ENCODE measurements at places on chromosomes 7 and 10.

DNA sequence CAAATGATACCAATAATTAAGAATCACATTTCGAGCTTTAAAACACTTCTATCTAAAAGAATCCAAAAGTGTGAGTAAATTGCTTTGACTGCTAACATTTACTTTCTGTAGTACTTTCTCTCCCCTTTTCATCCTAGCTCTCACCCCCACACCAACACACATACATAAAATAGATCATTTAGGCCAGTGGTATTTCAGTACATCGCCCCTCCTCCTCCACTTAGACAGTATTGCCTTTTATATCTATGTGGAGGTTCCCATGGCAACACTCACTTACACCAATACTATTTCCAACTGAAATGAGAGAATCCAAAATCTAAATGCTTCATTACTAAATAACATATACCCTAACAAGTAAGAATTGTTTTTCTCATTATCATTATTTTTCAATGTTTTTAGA, 58.9 kb downstream of the HIBADH start:
- DNase-seq: no peak

DNA sequence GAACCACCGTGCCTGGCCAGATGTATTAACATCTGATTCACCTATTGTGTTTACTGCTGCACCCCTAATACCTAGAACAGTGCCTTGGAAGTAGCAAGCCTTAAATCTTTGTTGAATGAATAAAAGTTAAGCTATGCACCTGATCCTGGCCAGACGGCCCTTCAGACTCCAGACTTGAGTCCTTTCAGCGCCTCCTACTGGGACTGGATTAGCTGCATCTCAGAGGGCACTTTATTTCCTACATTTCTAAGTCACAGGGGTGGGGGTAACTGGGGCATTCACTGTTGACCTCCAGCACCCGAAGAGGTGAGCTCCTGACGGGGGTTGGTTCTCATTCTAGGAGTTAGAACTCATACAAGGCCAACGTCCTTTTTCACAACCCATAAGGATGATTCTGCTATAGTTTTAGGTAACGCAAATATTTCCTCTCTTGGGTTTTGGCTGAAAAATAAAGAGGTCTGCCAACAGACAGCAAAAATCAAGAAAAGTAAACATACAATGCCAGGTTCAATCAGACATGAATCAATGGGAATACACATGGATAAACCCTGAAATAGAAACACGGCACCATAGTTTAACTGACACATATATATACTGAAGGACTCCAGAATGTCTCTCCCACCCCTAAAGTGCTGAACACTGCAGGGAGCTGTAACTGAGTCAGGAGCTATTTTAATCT, 48.0 kb upstream of the DLG5 start:
- no peak for DNase-seq

DNA sequence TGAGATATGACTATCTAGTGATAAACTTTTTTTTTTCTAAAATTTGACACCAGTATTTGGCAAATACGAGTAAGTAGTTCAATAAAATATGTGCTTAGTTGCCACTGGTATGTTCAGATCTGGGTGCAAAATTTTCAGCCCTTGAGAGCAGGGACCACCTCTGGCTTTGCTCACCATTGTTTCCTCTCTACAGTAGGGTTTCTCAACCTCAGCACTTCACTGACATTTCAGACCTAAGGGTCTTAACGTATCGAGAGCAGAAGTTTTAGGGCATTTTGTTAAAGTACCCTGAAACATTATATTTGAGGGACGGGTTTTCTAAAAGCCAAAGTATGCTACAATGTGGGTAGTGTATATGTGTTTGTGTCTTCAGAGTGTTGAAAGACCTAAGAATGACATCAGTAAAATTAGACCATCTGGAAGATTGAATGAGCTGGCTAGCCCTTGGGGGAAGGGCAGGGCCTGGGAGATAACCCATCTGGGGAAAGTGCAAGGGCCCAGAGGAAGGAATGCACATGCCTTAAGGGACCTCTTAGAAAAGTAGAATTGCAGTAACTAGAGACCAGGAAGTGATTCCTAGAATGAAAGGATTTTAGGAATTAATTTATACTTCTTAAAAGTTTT, 11.8 kb downstream of the BZW2 start:
- no peak for DNase-seq

GRCh38 chr10:110834629-110835301, 37.0 kb upstream of the PDCD4 start:
- no peak for DNase-seq

GRCh38 chr7:155228894-155229293, 68.8 kb upstream of the INSIG1 start:
- DNase-seq: no peak

DNA sequence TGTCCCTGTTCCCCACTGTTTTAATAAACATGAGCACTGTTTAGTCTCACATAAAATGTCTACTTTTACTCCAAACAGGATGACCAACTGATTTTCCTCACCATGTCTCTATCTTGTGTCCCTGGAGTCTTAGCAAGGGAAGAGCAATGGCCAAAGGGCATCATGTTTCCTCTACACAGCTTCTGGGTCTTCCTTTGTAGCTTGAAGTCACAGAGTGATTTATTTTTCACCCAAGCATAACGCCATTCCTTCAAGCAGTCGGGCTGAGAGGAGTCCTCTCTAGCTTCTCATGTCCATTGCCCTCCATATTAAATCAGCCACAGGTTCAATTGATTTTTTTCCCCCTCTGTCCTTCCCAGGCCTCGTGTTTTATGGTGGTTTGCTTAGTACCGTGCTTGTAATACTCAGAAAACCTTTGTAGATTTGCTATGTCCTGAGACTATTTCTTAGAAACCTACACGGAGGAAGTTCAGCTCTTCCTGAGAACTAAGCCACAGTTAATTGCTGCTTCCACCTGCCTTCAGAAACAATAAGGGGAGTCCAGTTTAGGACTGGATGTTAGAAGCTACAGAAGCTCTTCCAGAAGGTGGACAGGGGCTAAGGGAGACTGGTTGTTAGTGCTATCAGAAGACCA, 178.8 kb downstream of the CREB5 start:
- DNase-seq: no peak

Measured in cortex of kidney (tissue), 1 donor.